ENCODE measurements at places on chromosomes 4 and X.

DNA sequence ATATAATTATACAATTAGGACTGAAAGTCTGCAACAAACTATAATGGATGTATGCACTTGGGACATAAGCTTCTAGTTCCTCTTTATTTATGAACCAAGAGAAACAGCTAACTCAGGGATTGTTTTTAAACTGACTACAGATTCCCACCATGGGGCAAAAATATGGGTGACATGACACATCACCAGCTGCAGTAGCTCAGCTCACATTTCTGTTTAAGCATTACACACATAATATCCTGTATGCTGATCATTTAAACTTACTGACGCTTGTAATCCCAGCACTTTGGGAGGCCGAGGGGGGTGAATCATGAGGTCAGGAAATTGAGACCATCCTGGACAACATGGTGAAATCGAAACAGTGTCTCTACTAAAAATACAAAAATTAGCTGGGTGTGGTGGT is 11.5 kb downstream of the FGB start:
- no peak for DNase-seq

DNA sequence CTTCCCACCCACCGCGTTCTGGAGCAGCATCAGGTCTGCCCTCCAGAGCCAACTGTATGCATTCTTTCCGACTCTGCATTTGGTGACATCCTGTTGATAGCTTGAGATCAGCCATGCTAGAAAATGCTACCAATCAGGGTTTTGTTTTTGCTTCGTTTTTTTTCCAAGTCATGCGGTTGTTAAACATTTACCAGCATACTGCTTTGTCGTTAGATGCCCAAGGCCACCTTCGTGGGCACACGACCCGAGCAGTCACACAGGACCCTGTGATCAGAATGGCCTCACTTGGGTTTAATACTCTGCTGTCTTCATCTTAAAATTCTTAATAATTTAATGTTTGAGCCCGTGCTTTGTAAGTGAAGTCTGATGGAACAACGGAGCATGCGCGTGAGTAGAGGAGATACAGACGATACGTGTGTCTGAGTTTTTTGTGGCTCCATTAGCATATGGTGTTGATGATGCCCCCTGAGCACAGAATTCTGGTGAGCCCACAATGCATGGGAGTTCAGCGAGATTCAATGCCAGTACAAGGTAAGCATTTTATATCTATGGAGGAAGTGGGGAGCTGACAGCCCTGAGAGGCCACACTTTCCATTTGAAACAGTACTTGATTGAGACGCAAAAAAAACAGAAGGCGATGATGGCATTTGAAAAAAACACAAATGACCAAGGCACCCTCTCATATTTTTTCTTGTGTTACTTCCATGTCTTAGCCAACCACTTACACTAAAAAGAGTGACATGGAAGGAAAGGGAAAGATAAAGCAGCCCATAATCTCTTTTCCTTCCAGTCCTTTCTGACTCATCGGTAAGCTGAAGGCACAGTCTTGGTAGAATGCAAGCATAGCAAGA is 323.6 kb downstream of the BCOR start:
- no peak for DNase-seq

DNA sequence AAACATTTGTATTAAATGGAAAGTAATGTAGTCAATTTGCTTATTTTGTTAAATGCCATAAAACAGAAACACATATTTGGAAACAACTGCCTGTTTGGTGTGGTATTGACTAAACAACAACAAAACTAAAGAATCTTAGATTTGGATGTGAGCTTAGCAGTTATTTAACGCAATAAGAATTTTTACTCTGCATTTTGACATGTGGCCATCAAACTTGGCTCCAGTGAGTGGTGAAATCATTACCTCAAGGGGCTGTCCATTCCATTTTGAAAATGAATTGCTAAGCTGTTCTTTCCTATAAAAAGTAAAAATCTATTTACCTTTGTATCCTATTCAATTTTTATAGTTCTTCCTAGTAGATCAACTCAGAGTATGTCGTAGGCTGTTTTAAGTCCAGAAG is 84.2 kb downstream of the DKK2 start:
- DNase-seq: no peak

- no peak for DNase-seq
Measured at GRCh38 chr4:99252746-99253145, 33.7 kb upstream of the ADH6 start.
